ENCODE measurements at places on chromosomes 5 and 9. TPM values are rescaled to one million over a fixed set of nuclear protein-coding genes. Genes with fewer than 3 reads are reported as not detected.

ZNF79 gene
- 4.7 TPM for polyA plus RNA-seq

CCIN gene
- 0.12 TPM for polyA plus RNA-seq

SLC6A19 gene
- polyA plus RNA-seq, result not detected

CATSPER3 gene
- 0.31 TPM for polyA plus RNA-seq

TLX3 gene
- not detected for polyA plus RNA-seq

RAD17 gene
- 12.3 TPM for polyA plus RNA-seq

SLC1A3 gene
- polyA plus RNA-seq, result 5.3 TPM

DAB2IP gene
- polyA plus RNA-seq, result 14.1 TPM

CCL21 gene
- not detected for polyA plus RNA-seq

ACOT12 gene
- polyA plus RNA-seq, result not detected

SLC36A2 gene
- not detected for polyA plus RNA-seq

CAVIN4 gene
- polyA plus RNA-seq, result 0.25 TPM

CNTFR gene
- not detected for polyA plus RNA-seq

MYOT gene
- polyA plus RNA-seq, result 0.07 TPM

FABP6 gene
- polyA plus RNA-seq, result not detected

PCDHGB4 gene
- 0.25 TPM for polyA plus RNA-seq

DNA sequence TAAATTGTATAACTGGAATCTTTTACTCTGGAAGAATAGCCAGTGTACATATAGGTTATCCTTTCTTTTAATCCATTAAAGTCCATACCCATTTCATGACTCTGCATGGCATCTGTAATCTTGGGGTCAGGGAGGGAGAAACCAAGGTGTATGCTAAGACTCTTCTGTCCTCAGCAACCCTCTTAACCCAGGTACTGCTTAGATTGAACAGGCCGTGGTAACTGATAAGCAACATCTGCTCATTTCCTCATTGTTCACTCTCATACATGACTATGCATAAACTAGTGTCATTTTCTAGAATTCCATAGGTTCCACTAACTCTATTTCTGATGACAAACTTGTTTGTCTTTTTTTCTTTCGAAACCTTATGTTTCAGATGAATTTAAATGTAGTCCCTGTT is 69.3 kb upstream of the IFNE start:
- DNase-seq, result no peak

DNA sequence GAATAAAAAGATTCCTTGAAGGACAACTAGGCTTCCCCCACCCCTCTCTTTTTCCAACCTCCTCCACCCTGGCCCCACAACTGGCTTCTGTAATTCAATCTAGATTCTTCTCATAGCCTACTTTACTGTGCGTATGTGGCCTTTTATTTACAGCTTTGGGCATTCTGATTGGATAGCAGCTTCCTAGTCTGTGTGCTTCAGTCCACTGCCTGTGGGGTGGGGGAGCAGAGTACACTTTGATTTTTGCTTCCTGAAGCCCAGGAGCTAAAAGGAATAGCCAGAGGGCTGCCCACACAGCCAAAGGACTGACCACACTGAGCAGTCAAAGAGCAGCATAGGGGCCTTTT is 30.4 kb downstream of the RUSC2 start:
- DNase-seq, result no peak

DNA sequence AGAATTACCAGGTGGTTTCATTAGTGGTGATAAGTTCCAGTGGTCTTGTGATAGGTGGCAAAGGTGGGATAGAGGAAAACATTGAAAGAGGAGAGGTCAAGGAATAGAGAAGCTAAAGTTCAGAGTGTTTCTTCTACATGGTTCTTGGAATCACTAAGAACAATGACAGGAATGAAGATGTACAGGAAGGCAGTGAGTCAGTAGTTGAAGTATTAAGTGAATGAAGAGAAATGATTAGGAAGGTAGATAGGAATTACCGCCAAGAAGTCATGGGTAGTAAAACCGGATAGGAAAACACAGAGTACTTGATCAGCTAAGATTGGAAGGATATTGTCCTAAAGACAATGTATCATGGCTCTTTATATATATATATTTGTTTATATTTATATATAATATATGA is 37.9 kb upstream of the RASA1 start:
- peak; percentile 50 for DNase-seq

GRCh38 chr5:90287036-90287435 is 122.5 kb downstream of the CETN3 start:
- no peak for DNase-seq

- DNase-seq, result no peak
These were observed 57.8 kb upstream of the LHFPL2 start for GRCh38 chr5:78706381-78706780.

GRCh38 chr5:141725891-141726290 is 43.9 kb upstream of the ARAP3 start:
- DNase-seq, result no peak

GRCh38 chr9:19999491-20000057 is 210.7 kb upstream of the SLC24A2 start:
- DNase-seq, result peak; percentile 95

DNA sequence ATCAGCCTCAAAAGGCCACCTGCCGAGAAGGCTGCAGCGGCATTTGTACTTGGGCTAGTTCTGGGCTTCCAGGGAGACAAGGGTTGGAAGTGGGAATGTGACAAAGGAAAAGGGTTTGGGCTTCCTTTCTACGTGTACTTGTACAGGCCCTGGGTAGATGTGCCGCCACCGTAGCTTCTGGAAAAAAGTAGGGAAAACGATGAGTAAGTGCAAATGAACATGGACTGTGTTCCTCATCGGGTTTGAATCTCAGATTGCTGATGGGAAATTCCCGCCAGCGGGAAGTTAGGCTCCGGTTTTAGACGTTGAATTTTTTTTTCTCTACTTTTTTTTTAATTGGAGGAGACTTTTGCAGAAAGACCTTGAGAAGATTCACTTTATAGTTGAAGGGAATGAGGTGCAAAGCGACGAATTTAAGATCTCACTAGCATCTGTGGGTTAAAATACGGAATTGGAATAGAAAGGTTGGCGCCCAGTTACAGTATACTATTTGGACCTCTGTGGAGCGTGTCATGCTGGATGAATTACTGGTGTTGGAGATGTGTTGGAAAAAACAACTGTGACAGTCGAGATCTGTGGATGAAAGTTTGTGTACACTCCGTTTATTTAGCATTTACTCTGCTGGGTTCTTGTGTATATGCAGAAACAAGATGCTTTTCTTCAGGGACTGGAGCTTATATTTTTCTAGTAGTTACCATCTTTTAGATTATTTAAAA is 1.2 kb downstream of the G3BP1 start:
- DNase-seq, result peak; percentile 37

DNA sequence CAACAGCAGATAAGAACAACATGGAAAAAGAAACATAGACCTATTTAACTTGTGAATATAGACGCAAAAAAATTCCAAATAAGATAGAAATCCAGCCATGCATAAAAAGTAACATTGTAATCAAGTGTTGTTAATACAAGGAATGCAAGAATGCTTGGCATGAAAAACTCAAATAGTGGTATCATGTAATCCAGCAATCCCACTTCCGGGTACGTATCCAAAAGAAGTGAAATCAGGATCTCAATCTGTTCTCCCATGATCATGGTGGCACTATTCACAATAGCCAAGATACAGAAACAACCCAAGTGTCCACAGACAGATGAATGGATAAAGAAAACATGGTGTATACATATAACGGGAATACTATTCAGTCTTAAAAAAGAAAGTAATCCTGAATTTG is 437.4 kb downstream of the ARHGEF28 start:
- no peak for DNase-seq

GRCh38 chr5:148297731-148298130 is 14.5 kb upstream of the SPINK7 start:
- no peak for DNase-seq

GRCh38 chr5:14475045-14475444 is 106.5 kb upstream of the OTULINL start:
- DNase-seq, result peak; percentile 94

- DNase-seq, result no peak
These were observed 232.7 kb downstream of the CCDC171 start for GRCh38 chr9:15785584-15785983.

GRCh38 chr5:68369457-68370125 is 154.0 kb downstream of the PIK3R1 start:
- no peak for DNase-seq

GRCh38 chr9:131185924-131186323 is 60.5 kb downstream of the NUP214 start:
- no peak for DNase-seq

DNA sequence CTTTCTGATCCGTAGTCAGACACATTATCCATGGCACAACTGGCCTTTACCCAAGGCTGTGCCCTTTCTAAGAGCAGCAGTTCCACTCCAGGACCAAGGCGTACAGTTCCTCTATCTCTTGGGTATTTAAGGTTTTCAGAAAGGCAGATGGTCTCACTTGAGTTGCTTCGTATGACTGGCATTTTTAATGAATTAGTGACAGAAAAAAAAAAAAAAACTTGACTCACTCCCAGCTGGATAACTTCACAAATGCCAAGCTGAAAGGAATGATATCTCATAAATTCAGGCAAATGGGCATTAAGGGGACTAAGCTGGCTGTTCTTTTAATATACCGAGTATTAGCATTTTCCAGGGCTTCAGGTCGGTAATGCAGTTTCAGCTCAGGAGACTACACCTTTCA is 60.7 kb downstream of the SLC24A2 start:
- DNase-seq, result no peak

- no peak for DNase-seq
These were observed 346.7 kb upstream of the KLF9 start for GRCh38 chr9:70761139-70761670.

- no peak for DNase-seq
These were observed 31.4 kb upstream of the SPTLC1 start for GRCh38 chr9:92146610-92147009.

- DNase-seq, result no peak
These were observed 1.1 kb upstream of the MARCHF11 start for GRCh38 chr5:16180789-16181082.

GRCh38 chr5:35761541-35761940 is 95.2 kb upstream of the IL7R start:
- DNase-seq, result no peak

GRCh38 chr9:129773262-129774048 is 20.6 kb upstream of the PTGES start:
- DNase-seq, result peak; percentile 53

- DNase-seq, result no peak
These were observed 31.0 kb downstream of the DOCK2 start for GRCh38 chr5:169667896-169668674.

DNA sequence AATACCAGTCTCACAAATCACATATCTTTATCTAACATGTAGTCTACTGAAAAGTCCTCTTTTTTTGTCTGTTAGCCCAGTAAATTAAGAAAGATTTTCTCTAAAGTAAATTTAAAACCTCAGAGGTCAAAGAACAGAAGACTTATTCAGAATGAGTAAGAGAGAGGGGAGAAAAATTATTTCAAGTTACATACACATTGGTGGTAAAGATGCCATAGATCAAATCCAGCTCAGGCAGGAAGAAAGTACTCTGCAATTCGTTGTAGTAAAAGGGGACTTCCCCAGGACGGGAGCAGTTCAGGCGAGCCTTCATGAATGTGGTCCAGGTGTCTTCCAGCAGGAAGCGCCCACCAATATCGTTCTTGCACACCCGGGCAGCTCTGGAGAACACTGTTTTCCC is 344.1 kb downstream of the SEMA5A start:
- no peak for DNase-seq

GRCh38 chr5:153974131-153974812 is 64.4 kb downstream of the FAM114A2 start:
- DNase-seq, result peak; percentile 29

- no peak for DNase-seq
These were observed 1308.8 kb downstream of the EFNA5 start for GRCh38 chr5:106361905-106362304.

DNA sequence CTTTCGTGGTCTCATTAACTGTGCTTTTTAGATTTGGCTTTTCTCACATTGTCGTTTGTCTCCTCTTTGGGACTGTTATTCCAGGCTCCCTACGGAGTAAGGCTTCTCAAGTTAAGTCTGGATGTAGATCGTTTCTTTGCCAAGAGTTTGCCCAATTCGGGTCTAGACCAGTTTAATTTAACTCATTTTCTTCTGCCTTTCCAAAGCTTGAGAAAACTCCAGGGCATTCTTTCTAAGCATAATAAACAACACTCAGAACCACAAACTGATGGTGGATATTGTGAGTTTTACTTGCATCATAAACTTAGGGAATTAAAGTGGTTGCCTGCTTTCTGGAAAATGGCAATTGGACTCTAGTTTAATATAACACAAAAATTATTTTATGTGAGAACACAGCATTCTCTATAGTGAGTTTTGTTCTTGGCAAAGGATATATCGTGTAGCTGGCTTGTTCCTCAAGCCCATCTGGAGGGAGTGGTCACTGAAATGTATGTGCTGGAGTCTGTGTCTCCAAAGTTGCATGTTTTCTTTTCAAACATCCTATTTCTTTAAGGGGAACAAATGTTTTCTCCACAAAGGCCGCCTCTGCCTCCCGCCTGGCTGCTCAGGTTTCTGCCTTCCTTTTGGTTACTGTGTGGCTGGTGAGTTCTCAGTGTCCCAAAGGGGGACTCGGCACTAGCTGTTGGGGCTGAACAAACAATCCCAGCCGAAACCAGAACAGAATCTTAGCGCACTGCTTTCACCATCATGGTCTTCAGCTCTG is 211.3 kb upstream of the FBN2 start:
- DNase-seq, result no peak

DNA sequence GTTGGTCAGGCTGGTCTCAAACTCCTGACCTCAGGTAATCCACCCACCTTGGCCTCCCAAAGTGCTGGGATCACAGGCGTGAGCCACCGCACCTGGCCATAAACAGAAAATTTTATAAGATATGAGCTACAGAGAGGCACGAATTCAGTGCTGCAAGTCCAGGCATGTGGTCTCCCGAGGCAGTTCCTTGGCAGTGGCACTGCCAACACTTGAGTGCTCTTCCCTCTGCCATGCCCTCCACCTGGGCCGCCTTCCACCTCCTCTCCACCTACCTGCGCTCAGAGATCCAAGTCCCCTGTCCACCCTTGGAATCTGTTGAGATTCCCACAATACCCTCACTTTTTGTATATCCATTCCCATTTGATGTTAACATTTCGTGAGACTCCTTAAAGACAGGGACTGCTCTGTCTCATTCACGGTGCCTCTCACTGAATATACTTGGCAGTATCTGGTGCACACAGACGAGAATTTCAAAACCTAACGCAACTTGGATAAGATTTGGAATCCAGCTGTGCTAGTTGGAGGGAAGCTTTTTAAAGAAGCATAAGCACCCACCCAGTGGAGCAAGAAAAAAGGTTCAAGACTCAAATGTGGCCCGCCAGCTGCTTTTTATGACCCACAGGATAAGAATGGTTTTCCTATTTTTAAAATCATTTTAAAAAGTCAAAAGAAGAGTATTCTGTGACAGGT is 68.3 kb downstream of the DCP2 start:
- peak; percentile 69 for DNase-seq

DNA sequence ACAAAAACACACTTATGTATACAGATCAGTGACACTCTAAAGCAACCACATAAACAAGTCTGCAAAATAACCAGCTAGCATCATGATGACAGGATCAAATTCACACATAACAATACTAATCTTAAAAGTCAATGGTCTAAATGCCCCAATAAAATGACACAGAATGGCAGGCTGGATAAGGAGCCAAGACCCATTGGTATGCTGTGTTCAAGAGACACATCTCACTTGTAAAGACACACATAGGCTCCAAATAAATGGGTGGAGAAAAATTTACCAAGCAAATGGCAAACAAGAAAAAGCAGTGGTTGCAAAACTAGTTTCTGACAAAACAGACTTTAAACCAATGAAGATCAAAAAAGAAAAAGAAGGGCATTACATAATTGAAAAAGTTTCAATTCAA is 26.0 kb downstream of the GAPT start:
- no peak for DNase-seq
